ENCODE measurements at places on chromosomes 7 and 10.

GRCh38 chr10:71924771-71925170, 39.4 kb upstream of the CHST3 start:
- no peak for DNase-seq

DNA sequence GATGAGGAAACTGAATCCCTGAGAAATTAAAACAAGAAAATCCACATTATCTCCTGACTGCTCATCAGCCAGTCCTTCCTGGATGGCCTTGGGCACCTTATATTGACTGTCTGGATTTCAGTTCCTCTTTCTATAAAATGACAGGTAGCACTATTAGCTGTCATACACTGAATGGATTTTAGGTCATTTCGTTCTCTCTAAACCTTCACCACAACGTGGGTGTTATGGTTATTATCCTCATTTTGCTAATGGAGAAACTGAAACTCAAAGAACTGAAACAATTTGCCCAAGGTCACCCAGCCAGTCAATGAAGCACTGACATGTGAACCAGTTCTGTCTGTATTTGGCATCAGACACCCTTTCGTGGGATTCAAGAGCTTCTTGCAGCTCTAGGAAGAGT, 193.8 kb downstream of the CYP26A1 start:
- DNase-seq: no peak

- no peak for DNase-seq
Measured at GRCh38 chr10:113027574-113028455, 77.8 kb downstream of the TCF7L2 start.

GRCh38 chr7:129263168-129263567, 38.3 kb downstream of the AHCYL2 start:
- DNase-seq: no peak

DNA sequence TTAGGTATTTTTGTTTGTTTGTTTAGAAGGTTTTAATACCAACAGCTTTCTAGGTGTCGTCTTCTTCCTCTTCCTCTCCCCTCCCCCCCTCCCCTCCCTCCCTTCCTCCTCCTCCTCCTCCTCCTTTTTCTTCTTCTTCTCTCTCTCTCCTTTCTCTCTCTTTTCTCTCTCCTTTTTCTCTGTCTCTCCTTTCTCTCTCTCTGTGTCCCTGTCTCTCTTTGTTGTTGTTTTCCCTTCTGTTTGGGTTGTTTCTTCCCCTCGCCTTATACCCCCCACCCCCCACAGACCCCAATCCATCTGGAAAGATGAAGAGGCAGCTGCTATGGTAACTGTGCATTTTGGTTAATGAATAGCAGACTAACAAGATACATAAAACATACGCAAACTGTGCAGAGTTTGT, 75.5 kb downstream of the BTRC start:
- DNase-seq: no peak

DNA sequence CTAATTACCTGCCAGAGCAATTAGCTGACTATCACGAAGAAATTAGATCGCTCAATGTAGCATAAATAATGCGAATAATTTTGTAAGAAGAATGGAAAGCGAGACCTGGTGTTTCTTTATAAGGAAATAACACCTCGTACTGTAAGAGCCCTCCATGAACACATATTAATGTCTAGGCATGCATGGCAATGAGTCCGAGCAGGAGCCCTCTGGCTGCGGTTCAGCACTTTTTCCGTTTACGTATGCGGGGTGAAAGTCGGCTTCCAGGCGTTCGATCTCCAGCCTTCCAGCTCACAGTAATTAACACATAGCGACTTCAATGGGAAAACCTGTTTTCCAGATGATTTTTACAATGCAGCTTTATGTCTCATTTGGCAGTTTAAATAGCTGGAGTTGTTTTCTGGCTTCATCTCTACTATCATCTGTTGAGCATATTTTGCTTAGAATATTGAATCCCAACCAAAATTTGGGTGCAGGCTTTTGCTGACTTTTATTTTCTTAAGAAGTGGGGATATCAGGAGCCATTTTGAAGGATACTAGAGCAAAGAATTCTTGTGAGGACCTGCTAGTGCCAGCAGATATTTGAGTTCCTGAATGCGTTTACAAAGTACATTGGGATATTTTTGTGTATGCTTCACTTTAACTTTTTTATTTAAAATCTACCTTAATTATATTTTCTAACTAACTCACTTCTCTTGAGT, 7.2 kb upstream of the SP8 start:
- no peak for DNase-seq

- no peak for DNase-seq
Measured at GRCh38 chr7:35252612-35253459, 1.1 kb downstream of the TBX20 start.

GRCh38 chr7:146175716-146176115, 59.1 kb downstream of the CNTNAP2 start:
- no peak for DNase-seq

DNA sequence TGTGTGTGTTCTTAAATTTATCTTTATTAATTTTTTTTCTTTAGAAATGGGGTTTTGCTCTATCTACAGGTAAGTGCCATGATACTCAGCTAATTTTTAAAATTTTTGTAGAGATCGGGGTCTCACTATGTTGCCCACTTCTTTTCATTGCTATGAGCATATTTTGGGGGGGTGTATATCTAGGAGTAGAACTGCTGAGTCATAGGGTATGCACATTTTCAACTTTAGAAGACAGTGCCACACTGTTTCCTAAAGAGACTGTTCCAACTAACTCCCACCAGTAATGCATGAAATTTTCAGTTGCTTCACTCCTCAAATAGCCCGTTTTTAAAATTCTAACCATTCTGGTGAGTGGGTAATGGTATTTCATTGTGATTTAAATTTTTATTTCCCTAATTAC, 108.3 kb downstream of the CUL2 start:
- no peak for DNase-seq

- no peak for DNase-seq
Measured at GRCh38 chr7:157270060-157270444, 66.8 kb upstream of the DNAJB6 start.

DNA sequence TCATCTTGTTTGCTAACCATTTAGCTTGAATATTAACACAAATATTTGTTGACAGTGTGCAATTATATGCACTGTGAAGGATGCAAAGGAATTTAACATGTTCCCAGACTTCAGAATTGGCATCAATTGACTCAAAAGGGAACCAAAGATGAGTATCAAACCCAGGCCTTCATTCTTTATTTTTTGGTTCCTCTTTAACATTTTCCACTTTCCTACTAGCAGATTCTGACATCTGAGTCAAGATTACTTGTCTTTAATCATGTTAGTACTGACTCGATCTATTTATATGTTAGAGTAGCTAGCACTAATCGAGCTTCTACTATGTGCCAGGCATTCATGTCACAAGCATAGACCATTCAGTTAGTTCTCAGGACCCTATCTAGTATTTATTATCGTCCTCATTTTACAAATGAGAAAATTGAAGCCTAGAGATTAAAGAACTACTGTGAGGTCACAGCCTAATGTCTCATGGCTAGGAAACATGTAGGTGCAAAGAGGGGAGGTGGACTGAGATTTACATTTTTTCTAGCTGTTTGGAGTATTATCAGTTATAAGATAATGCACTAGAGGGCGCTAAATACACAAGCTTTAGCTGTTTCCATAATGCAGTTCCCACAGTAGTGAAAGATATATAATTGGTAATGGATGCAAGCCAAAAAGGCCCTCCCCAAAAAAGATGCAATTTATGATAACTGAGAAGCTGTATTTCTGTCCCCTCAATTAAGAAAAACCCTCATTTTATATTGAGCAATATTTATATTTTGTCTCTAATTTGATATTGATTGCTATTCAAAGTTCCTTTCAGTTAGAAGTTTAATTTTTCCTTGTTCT, 32.9 kb upstream of the KMT2E start:
- DNase-seq: peak; percentile 69

DNA sequence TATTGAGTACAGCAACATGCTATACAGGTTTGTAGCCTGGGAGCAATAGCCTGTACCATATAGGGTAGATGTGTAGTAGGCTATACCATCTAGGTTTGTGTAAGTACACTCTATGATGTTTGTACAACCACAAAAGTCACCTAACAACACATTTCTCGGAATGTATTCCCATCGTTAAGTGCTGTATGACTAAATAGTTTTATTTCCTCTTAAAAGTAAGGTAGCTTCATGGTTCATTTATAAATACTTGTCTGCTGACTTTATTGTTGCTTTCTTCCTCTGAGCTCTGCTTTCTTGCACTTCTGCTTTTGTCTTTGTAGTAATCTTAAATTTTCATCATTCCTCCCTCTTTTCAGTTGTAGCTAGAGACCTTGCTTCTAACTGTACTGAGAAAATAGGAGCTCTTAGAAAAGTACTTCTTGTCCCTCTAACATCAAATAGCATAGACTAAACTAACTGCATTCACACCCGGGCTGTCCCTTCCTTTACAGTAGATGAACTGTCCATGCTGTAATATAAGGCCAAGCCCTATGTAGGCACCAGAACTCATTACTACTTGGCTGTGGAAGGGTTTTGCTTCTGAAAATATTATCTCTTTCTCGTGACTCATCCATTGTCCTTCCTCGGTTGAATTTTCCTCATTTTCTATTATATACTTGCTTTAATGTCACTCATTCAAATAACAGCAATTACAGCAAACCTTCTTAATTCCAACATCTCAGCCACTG, 55.4 kb upstream of the FAM3C start:
- no peak for DNase-seq

DNA sequence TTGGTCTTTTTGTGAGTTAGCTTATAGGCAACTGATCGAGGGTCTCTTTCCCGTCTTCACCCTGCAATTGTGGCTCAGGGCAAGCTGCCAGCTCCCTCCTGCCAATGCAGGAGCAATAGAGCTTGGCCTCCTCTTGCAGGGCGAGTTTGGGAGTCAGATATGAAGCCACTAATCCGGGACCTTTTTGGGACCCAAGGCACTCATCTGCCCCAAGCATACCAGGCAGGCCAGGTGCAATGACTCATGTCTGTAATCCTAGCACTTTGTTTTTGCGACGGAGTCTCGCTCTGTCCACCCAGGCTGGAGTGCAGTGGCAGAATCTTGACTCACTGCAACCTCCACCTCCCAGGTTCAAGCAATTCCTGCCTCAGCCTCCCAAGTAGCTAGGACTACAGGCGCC, 21.1 kb downstream of the LIMK1 start:
- DNase-seq: no peak

DNA sequence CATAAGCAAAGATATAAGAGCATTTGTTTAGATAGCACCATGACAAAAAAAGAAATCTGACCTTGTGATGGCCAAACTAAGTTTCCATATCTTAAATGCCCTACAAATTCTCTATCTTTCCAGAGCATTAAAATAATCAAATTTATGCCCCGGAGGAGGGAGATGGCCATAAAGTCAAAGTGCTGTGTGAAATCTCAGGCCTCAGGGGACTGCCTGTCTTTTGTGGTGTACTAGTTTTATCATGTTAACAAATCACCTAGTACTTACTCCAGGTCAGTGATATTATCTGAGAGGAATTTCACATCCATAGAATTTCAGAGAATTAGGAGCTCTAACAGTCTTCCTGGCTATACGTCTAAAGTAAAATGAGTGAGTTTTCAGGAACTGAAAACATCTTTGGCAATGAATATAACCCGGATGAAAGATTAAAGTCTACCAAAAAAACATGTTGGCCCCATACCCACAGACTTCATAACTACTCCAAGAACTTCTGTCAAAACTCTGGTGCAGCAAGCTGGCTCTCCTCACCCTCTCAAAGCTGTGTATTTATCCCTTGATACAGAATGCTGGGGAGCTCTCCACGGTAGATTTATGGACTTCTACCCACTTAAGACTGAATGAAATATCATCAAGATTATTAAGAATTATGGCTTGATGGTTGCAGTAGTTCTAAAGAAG, 682.8 kb downstream of the SORCS1 start:
- DNase-seq: no peak

- DNase-seq: no peak
Measured at GRCh38 chr10:115831016-115831415, 442.0 kb downstream of the GFRA1 start.

- peak; percentile 20 for DNase-seq
Measured at GRCh38 chr7:27605283-27605682, 57.4 kb downstream of the HIBADH start.

DNA sequence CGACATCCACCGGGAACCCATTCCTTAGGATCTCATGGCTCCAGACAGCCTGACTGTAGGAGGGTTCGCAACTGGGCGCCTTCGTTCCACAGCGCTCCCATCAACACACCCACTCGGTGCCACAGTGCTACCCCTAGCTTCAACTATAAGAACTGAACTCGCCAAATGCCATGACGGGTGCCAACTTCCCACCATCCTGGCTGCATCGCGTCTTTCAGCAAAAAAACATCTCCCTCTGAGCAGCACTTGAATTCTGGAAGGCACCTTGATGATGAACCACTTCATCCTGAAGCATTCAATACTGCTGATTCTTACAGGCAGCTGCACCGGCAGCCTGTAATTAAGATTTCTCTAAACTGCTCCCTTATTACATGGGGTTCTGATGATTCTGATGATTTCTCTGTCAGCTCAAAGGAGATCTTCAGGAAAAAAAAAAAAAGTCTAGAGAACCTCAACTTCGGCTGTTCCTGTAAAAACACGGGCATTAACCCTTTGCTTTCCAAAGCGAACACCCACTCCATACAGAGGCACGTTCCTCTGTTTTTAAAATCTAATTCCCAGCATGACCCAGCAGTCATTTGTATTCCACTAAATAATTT, 1.3 kb downstream of the CYTH3 start:
- DNase-seq: no peak

DNA sequence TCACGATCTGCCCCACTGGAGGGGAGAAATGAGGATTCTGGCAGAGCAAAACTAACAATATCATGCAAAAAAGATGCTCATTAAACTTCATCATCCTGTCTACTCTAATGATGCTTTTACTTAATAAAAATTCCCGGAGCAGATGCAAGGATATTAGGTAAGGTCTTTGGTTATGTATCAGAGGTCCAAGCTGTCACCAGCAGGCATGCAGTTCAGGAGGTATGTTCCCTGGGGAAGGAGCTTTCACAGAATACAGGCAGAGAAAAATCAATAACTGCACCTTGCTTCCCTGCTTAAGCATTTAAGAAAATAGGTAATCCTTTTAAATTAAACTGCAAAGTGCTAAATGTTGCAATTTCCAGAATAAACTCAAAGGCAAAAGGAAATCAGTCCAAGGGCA, 81.6 kb upstream of the C1QL3 start:
- no peak for DNase-seq

GRCh38 chr10:128473911-128474310, 347.7 kb upstream of the MKI67 start:
- no peak for DNase-seq

DNA sequence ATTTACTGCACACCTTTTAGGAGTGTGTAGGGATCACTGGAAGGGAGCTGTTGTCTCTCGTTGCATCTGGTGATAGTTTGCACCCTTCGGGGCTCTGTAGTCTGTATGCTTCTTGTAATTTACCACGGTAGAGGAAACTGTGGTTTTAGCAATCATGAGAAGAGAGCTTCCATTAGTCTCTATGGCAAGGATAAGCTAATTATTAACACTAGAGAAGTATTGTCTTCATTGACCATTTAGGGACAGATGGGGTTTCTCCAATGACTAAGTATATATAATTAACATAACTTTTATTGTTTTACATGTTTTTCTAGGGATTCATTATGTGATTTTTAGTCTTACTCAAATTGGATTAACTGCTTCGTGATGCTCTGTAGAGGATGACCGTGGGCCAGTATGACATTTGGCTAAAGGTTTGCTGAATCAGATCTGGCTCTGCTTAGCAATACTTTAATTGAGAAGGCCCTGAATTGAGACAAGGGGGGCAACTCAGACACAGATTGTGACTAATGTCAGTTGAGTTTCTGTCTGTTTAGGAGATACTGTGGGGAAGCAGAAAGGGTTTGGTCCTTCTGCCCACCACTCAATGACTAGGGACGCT, 8.7 kb downstream of the SLC18A2 start:
- DNase-seq: no peak

GRCh38 chr10:58435297-58435985, 50.2 kb downstream of the TFAM start:
- DNase-seq: no peak

- DNase-seq: no peak
Measured at GRCh38 chr7:101405474-101406067, 42.9 kb downstream of the COL26A1 start.

All from SK-N-MC (cell line).